ENCODE measurements at places on chromosomes 3 and 15. TPM values are rescaled to one million over a fixed set of nuclear protein-coding genes. Genes with fewer than 3 reads are reported as not detected.
A peak's percentile ranks its signal among the peaks of the same experiment; 100 is the strongest.

Gene C3orf52
- polyA plus RNA-seq: 5.1 TPM

Gene NR2F2
- 409 TPM for polyA plus RNA-seq

Gene TRPM1
- polyA plus RNA-seq: 0.19 TPM

Gene ZPLD1
- polyA plus RNA-seq: 0.67 TPM

Gene HYAL3
- polyA plus RNA-seq: 4.2 TPM

Gene SAXO2
- 8.9 TPM for polyA plus RNA-seq

Gene GOLGA8T
- polyA plus RNA-seq: 1.4 TPM

Gene LRRC15
- polyA plus RNA-seq: not detected

GRCh38 chr3:21718161-21718765, 32.7 kb downstream of the ZNF385D start:
- DNase-seq: no peak

DNA sequence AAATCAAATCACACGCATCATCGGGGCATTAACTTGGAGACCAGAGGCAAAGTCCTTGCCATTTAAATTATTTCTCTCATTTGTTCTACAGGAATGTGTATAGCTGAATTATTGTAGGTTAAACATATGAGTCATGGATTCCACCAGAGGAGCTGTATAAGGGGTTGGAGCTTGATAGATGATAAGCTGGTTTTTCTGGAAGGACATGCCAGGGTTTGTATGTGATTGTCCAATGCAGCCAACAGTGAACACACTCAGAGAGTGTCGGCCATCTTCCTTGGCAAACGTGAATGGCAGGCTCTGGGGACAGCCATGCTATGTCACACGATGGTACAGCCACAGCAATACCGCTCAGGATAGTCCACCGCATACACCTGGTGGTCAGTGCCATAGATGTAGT, 25.1 kb downstream of the SSUH2 start:
- no peak for DNase-seq

GRCh38 chr3:49244581-49245205, 32.3 kb downstream of the C3orf62 start:
- DNase-seq: no peak

DNA sequence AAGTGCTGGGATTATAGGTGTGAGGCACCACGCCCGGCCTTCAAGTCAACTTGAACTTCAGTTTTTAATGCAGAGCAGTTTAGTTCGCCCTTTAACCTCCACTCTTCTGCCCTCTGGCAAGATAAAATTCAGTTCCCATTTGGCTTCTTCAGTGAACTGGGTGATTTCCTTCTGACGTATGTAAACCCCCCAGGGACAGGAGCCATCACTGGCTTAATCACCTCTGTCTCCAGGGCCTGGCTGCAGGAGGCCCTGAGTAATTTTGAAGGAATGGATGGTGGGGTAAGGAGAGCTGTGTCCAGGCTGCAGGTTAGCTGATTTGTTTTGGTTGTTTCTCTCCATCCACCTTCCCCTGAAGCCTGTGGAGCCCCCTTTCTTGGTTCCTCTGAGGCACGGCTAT, 11.9 kb downstream of the MCM2 start:
- no peak for DNase-seq

DNA sequence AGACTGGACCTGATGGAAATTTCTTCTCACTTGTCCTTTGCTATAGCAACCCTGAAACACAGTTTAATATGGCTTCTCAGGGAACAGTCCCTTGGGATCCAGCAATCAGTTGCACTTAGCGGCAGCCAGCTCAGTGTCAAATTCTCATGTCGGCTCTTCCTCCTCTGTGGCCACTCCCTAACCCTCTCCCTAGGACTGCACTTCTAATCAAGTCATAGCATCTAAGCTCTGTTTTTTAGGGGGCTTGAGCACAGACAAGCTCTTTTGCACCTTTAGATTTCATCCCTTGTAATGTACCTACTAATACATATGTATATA, 250.5 kb upstream of the TLE3 start:
- no peak for DNase-seq

DNA sequence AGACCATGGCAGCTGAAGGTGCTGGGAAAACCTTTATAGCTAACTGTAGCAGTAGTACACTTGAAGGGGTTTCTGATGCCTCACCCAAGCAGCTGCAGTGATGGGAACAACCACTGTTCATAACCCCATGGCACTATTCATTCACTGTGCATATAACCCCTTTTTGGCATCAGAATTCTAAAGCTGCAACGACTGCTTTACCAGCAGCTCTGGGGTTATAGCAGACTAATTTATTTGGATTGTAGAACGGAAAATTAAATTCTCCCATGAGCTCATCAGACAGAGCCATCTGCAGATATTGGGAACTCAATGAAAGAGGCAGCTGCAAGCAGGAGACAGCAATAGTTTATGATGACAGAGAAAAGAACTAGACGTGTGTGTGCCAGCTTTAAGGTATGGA, 28.6 kb downstream of the TFDP2 start:
- no peak for DNase-seq

GRCh38 chr3:79558943-79559342, 208.9 kb downstream of the ROBO1 start:
- no peak for DNase-seq

DNA sequence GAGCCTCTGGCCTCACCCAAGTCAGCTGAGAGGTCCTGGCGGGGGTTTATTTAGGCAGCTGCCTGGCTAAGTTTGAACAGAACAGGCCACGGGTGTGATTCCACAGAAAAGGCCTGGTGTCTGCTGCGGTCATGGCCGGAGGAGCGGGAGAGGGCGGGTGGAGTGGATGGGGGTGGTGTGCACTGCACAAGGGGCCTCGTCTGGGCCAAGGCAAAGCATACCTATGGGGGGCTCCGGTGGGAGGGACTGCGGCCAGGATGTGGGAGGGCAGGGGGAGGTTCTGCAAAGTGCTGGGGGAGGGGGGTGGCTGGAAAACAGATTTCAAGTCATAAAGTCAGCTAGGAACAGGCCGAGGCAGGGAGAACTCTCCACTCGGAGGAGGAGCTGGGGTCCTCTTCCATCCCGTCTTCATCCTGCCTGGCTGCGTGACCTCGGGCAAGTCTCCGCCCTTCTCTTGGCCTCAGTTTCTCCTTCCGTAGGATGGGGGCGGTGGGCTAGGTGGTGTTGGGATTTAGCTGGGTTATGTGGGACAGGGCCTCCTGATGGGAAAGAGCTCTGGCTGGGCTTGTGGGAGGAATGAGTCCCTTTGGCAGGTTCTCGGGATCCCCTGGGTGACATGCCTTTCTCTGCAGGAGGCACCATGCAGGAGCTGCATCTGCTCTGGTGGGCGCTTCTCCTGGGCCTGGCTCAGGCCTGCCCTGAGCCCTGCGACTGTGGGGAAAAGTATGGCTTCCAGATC, 878 bp downstream of the ISLR start:
- DNase-seq: peak; percentile 58

DNA sequence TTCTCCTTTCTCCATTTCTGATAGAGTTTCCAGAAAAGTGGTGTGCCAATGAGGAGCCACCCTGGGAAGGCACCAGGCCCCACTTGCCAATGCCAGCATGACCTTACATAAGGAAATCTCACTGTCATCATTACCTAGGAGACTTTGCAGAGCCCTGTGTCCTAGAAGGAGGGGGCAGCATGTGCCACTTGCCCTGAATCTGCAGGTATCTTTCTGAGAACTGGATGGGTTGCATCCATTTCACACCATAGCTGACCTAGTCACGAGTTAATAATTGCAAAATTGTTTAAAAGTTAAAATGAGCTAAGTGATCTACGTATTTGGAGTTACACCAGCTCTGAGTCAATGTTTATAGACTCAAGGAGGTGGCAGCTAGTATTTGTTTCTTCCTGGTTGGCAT, 14.3 kb downstream of the CA12 start:
- no peak for DNase-seq

DNA sequence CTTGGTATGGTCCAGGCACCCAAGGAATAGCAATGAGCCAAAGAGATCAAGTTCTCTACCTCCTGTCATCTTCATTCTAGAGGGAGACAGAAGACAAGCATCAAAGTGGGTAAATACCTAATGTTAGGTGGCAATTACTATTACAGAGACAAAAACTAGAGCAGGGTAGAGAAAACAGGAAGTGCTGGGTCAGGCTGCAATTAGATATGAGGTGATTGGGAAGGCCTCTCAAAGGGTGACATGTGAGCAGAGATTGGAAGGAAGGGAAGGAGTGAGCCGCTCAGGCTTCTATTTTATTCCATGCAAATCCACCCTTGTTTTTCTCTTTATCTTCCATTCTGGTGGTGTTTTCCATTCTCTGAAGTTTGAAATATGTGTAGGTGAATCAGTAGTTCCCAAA, 37.4 kb downstream of the EBLN2 start:
- DNase-seq: no peak

DNA sequence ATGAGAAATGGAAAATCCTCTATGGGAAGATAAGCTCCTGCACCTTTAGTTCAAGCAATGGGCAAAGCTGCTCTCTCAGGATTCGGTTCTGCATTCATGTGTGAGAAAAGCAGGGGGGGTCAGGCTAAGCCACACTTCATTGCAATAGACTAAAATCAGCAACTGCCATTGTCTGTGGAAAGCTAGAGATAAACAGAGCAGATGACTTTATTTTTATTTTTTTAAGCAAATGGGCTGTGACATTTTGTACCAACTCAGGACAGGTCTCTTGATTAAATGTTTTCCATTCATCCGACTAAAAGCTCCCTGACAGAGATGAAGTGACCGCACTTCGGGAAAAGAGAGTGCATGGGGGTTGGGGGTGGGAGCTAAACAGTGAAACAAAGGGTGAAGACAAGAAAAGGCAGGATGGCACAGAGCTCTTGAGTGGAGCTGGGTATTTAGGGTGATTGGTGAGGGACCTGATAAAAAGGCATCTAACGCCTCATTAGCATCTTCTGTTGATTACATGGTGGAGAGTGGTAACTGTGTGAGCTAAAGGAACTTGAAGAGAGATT, 987.4 kb downstream of the TUSC7 start:
- DNase-seq: no peak

GRCh38 chr3:39287216-39288164, 7.7 kb upstream of the CX3CR1 start:
- DNase-seq: no peak

DNA sequence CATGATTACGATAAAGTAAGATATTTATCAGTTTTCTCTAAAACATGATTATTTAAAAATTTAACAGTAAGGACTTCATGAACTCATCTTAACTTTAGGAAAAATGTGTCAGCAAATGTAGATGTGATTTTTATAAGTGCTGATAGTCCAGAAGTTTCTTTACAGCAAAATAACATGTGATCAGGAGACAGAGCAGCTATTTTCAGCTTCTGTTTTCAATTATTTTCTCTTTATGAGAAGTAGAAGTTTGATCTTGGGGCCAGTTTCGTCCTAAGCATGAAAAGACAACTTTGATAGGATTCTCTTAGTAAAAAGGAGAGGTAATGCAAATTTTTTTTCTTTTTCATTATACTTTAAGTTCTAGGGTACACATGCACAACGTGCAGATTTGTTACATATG, 96.5 kb upstream of the TSPAN3 start:
- no peak for DNase-seq

- DNase-seq: no peak
Measured at GRCh38 chr15:92011611-92012367, 158.3 kb downstream of the SLCO3A1 start.

- no peak for DNase-seq
Measured at GRCh38 chr3:44893097-44893496, 18.7 kb downstream of the TGM4 start.

GRCh38 chr3:11820531-11821041, 26.1 kb downstream of the TAMM41 start:
- no peak for DNase-seq

DNA sequence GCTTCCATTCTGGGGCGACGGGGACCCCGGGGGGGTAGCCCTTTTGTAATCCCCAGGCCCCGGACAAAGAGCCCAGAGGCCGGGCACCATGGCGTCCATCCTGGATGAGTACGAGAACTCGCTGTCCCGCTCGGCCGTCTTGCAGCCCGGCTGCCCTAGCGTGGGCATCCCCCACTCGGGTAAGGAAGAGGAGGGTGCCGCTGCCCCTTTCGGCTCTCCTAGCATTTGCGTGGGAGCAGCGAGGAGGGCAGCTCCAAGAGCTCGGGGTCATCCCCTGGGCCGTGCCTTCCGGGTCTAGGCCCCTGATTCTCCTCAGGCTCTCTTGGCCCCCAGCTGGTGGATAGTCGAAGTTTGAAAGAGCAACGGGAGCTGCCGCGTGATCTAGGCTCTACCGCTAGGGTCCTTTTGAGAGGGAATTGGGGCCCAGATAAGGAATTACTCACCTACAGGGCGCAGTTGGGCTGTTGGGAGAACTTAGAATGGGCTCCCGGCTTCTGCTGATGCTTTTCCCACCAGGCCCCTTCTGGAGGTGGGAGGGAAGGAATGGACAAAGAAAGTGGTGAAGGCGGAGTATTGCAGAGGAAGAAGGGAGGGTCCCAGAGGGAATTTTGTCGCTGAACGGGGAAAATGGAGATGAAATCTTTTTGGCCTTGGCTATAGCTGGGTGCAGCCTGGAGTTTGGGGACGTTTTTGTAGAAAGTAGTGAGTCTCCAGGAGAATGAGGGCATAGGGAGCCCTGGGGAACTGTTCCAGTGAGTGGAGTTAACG, 615 bp downstream of the VPS18 start:
- DNase-seq: no peak

GRCh38 chr15:36925653-36926426, 174.5 kb downstream of the MEIS2 start:
- DNase-seq: no peak

GRCh38 chr3:39166932-39167532, 13.6 kb upstream of the CSRNP1 start:
- no peak for DNase-seq

DNA sequence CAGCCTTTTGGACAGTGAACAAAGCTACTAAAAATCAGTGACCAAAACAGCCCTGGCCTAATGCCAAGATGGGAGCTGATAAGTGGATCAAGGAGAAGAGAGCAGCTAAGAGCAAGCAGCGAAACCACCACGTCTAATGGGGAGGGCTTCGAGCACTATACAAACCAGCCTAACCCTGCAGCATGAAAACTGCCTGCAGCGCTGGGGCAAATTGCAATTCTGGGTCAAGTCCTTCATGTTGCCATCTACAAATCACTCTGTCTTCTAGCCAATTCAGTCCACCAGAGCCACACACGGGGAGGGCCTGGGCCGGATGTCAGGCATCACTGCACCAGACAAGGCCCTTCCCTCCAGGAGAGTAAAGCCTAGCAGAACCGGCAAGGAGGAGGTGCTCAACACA, 30.5 kb upstream of the SPATA12 start:
- DNase-seq: peak; percentile 65

DNA sequence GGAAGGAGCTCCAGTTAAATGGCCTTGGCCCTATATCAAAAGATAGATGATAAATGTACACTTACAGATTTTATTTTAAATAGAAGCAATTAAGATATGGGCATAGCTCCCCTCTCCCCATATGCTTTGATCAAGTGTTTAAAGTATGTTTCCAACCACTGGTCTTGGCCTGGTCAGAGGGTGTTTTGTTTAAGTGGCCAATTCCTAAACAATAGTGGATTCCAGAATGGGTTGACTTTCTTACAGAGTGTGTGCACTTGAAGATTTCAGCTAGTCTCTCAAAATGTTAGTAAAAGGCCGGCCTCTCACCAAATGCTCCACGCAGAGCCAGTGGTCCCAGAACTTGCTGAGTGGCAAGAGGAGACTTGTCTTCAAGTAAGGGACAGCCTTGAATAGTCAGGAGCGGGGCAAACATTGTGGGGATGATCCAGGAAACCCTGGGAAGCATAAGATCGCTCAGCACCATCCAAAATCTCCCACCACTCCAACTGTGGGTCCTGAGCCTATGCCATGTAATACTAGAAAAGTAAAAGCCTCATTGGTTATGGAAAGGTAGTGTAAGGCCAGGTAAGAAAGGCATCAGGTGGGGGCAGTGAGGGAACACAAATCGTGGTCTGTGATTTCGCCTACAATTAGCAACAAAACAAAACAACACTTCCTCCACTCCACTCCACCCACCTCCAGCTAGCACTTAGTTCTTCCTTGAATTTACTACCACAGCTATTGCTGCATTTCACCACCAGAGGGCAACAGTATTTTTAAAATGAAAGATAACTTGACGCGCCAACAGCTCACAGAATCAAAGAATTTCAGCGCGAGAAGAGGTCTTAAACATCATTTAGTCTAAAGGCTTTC, 4.8 kb downstream of the RARRES1 start:
- no peak for DNase-seq

Data from left renal cortex interstitium (tissue), 4 donors.